ENCODE measurements at places on chromosomes 4 and X. TPM values are rescaled to one million over a fixed set of nuclear protein-coding genes. Genes with fewer than 3 reads are reported as not detected.

DNA sequence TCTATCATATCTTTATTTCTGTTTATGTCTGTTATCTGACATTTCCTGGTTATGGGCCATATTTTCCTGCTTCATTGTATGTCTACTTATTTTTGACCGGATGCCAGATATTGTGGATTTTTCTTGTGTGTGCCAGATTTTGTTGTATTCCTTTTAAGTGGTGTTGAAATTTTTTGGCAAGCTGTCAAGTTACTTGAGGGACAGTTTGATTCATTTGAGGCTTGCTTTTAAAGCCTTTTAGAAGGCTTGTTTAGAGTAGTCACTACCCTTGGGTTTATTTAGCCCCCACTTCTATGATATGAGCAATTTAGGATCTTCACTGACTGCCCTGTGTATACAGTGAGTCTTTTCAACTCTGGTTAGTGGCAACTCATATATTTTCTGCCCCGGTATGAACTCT, 29.2 kb upstream of the NPY2R start:
- no peak overlapping the region for H3K27ac ChIP-seq
- H3K4me1 ChIP-seq, result no peaks in the 10 kb centered on the region
- no peaks in the 10 kb centered on the region for H3K36me3 ChIP-seq
- no peak for DNase-seq

GRCh38 chr4:71828470-71828869, 44.6 kb upstream of the GC start:
- no peaks in the 10 kb centered on the region for H3K27me3 ChIP-seq
- H3K4me1 ChIP-seq, result no peaks in the 10 kb centered on the region
- H3K4me3 ChIP-seq, result no peak overlapping the region
- DNase-seq, result no peak
- no peak overlapping the region for H3K27ac ChIP-seq

DNA sequence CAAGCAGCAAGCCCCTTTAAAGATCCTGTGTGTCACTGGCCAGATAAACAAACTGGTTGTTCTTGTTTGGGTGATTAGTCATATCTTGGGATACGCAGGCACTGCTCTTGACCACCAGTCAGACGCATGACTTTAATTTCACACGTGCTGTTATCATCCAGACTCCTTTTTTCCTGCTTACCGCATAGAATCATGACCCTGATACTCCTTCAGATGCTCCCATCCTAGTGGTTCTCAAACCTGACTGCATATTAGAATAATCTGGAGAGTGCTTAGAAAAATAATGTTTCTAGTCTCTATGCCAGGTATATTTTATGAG, 78.8 kb downstream of the CLDN22 start:
- no peaks in the 10 kb centered on the region for H3K36me3 ChIP-seq
- H3K4me1 ChIP-seq, result no peaks in the 10 kb centered on the region
- peaks cover 6% of the 10 kb centered on the region for H3K27me3 ChIP-seq
- no peak overlapping the region for H3K4me3 ChIP-seq

ATXN3L gene
- not detected for total RNA-seq

GRCh38 chr4:38759113-38759789, 23.5 kb downstream of the TLR10 start:
- H3K4me3 ChIP-seq, result no peak overlapping the region
- H3K27ac ChIP-seq, result no peak overlapping the region
- H3K36me3 ChIP-seq, result no peaks in the 10 kb centered on the region
- peaks cover 23% of the 10 kb centered on the region for H3K4me1 ChIP-seq
- peaks cover 2% of the 10 kb centered on the region for H3K27me3 ChIP-seq

DNA sequence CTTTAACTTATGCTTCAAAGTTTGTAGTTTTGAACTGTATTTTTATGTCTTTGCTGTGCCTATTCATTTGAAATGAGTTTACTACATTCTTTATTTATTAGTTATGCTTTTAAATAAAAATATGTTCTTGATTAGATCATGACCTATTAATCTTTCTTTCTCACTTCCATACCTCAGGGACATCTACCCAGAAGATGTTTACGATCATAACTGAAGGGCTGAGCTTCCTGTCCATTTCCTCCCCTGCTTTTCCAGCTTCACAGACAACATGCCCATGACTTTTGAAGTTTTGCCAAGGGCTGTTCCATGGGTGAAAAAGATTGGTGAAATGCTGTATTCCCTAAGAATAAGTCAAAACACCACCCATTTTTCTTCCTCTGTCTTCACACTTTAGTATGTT, 99.7 kb upstream of the DDIT4L start:
- no peaks in the 10 kb centered on the region for H3K4me1 ChIP-seq
- H3K27ac ChIP-seq, result no peak overlapping the region
- DNase-seq, result no peak
- H3K4me3 ChIP-seq, result no peak overlapping the region
- H3K36me3 ChIP-seq, result no peaks in the 10 kb centered on the region
